Choroid plexus epithelial cell (primary cell): ENCODE measurements at places on chromosomes 5 and 9.
A peak's percentile ranks its signal among the peaks of the same experiment; 100 is the strongest.

- no peak for DNase-seq
Measured at GRCh38 chr5:134794819-134795218, 36.2 kb downstream of the DDX46 start.

DNA sequence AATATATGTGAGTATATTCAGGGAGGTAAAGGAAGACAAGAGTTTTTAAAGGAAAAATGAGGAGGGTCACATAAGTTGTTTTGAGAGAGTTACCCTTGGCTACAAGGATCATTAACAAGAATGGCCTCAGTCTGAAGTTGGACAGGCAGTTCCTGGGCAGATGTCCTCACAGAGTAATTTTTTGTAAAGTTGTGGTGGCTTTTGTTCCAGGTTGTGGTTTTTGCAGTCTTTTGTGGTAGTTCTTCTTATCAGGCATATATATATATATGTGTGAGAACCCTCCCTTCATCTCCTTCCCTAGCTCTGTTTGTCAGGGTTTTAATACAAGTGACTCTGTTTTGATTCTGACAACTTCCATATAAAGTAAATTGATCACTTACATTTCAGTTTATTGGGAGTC is 60.0 kb downstream of the CSNK1G3 start:
- no peak for DNase-seq

GRCh38 chr9:72807765-72808445 is 144.9 kb downstream of the ALDH1A1 start:
- peak; percentile 20 for DNase-seq

- no peak for DNase-seq
Measured at GRCh38 chr5:67680099-67680498, 483.5 kb upstream of the CD180 start.

DNA sequence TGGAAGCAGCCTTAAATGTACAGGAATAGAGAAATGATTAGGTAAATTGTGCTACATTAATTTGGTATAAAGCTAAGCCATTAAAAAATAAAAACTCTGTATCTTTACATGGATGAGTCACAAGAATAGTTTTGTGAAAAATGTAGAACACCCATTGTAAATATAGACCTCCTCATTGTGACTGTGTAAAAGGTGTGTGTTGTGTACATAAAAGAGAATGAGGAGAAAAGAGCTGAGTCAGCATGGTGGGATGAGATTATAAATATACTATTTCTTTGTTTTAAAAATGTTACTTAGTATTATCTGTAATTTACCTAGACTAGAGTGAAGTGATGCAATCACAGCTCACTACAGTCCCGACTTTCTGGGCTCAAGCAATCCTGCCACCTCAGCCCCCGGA is 250.5 kb downstream of the KIAA0825 start:
- no peak for DNase-seq

DNA sequence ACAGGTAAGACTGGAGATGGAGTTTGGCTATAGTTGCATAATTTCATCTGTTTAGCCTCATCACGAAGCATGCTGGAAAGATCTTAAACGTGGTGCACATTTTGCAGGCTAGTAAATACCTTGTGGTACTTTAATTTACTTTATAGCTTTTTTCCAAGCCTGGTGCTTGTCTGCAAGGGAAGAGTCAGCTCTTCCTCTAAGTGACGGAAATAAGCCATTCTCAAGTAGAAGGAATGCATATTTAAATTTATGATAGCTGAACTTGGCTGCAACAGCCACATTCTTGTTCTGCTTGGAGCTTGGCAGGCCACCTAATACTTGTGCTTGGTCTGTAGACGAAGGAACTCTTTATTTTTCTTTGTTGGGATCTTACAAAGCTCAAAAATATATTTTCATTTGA is 188.0 kb upstream of the PIK3R1 start:
- peak; percentile 81 for DNase-seq

- no peak for DNase-seq
Measured at GRCh38 chr9:2227144-2227867, 212.2 kb downstream of the SMARCA2 start.

- no peak for DNase-seq
Measured at GRCh38 chr5:140245341-140245740, 57.6 kb downstream of the PFDN1 start.
